Right ventricle myocardium superior (tissue), 1 donor: ENCODE measurements at places on chromosomes 6 and 20. TPM values are rescaled to one million over a fixed set of nuclear protein-coding genes. Genes with fewer than 3 reads are reported as not detected.

The HDGFL1 gene
- not detected for total RNA-seq

The RAMACL gene
- 1.3 TPM for total RNA-seq

The LY6G6D gene
- not detected for total RNA-seq

The FLRT3 gene
- total RNA-seq, result 0.05 TPM

The ZNF322 gene
- total RNA-seq, result 13.2 TPM

The FAM83B gene
- total RNA-seq, result 1.6 TPM

The PAX1 gene
- total RNA-seq, result not detected

The PRPF6 gene
- 45.3 TPM for total RNA-seq

The ASIP gene
- total RNA-seq, result 18.9 TPM

The PTK6 gene
- 0.13 TPM for total RNA-seq
